ENCODE measurements at places on chromosomes 7 and 10.
A peak's percentile ranks its signal among the peaks of the same experiment; 100 is the strongest.

GRCh38 chr10:96636551-96636950 is 49.7 kb upstream of the TM9SF3 start:
- no peak for DNase-seq

DNA sequence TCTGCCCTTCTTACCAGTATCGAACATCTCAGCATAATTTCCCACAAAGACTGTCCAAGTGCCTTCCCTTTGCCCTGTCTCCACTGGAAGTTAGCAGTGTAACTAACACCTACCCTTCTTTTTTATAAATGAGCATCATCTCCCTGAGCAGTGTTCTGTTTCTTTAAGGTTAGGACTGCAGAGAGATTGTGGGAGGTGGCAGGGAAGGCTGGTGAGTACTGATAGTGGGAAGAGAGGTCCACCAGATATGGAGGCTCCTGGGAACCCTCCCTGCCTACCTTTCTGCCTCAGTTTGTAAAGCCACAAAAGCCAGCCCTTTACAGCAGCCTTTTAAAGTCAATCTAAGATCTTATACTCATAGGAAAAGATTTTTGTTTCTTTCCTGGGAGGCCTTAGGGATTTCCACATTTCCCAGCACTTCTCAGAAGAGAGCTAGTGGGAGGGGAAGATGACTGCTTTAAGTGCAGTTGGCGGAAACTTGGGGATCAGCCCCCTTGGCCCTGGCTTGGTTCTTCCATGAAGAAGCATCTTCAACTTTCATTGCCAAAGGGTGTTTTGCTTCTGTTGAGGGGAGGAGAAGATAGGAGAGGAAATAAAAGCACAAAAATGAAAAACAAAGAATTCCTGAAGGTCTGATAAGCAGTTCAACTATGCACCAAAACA is 36.6 kb upstream of the CALD1 start:
- no peak for DNase-seq

DNA sequence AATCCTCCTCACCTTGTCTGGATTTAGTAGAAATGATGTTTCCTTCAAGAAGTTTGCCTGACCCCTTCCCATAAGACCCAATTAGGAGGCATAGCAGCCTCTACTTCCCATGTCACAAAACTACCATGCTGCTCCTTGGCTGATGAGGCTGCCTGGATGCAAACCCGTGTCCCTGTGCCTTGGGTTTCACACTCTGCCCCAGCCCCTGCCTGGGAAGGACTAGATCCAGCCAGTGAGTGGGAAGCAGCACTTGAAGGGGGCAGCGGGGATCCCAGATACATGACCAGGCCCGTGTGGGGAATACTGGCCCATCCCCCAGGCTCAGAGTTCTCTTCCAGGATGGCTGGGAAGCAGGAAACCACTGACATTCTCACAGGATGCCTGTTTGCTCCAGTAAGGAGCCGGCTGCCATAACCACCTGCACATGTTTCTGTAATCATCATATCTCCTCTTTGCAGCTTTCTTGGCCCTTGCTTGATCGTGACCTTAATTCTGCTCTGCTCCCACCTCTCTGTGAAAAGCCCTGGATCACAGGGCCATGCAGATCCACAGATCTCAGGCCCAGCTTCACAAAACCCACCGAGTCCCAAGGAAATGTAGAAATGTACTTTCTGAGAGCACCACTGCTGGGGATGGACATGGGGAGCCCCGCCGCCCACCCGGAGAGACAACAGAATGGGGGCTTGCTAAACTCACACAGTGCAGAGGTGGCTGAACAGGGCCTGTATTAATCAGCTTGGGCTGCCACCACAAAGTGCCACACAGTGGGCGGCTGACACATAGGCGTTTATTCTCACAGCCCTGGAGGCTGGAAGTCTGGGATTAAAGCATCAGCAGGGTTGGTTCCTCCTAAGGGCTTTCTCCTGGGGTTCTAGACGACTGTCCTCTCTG is 287.8 kb upstream of the IGFBP3 start:
- no peak for DNase-seq

DNA sequence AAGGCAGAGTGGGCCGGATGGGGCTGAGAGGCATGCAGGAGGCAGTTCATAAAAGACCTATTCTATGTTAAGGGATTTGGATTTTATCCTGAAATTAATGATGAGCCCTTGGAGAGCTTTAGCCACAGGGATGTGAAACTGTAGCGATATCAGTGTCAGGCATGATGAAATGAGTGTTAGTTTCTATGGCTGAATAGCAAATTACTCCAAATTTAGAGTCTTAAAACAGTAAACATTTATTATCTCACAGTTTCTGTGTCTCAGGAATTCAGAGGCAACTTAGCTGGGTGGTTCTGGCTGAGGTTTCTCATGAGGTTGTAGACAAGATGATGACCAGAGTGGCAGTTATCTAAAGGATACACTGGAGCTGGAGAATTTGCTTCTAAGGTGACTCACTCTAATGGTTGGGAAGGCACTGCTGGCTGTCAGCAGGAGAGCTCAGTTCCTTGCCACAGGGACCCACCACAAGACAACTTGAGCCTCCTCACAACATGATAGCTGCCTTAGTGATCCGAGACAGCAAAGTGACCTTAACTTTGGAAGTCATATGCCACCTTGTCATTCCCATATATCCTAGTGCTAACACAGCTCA is 36.7 kb upstream of the SFTPD start:
- DNase-seq, result no peak

- peak; percentile 65 for DNase-seq
Observed at GRCh38 chr7:116249969-116250553, 39.7 kb downstream of the TES start.

- no peak for DNase-seq
Observed at GRCh38 chr7:2261611-2262010, 19.6 kb downstream of the NUDT1 start.

DNA sequence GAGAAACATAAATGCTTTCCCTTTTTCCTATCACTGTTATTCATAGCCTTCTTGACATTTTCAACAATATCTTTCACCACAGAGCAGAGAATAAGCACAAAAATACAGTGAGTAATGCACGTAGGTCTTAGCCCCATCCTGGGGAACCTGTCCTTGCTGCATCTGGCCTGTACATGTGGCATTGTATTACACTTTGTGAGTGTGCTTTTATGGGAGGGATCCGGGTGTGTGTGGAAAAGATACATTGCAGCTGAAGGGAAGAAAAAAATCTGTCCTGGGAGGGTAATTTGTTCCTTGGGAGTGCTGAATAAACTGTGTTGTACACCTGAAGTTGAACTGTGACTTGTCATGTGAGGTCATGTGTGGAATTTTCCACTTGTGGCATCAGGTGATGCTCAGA is 422.7 kb upstream of the LRGUK start:
- no peak for DNase-seq

DNA sequence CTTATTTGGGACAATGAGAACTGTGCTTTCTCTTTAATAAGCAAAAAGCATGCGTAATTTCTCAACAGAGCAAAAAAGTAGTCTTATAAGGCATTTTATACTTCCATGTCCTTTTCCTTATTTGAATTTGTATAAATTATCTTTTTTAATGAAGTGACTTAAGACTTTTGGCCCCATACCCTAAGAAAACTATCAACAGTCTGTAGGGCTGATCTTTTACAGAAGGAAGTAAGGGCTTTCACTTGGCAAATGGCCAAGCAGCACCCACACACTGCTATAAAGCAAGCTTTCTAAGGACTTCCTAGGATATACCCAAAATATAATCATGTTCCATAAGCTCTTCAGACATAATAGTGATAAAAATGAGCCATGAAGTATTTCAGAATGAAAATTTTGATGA is 3.4 kb downstream of the CRPPA start:
- no peak for DNase-seq

GRCh38 chr7:96837593-96837992 is 127.9 kb upstream of the SEM1 start:
- DNase-seq, result no peak

DNA sequence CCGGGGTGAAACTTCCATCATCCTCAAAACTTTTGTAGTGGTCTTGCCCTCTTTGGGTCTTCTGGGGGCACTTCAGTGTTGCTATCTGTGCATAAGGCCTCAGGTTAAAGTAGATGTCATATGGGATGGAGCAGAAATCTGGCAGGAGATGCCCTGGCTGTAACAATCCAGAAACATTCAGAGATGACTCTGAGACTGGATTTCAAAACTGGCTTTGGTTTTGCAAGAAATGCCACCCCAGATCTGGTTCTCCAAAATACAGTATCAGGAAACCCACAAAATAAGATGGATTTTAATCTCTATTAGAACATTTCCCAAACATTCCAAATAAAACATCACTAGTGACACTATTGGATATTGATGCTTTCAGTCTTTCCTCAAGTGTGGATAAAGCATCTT is 191.5 kb downstream of the REEP3 start:
- DNase-seq, result no peak

- peak; percentile 95 for DNase-seq
Observed at GRCh38 chr7:30671793-30672465, 10.3 kb downstream of the CRHR2 start.

DNA sequence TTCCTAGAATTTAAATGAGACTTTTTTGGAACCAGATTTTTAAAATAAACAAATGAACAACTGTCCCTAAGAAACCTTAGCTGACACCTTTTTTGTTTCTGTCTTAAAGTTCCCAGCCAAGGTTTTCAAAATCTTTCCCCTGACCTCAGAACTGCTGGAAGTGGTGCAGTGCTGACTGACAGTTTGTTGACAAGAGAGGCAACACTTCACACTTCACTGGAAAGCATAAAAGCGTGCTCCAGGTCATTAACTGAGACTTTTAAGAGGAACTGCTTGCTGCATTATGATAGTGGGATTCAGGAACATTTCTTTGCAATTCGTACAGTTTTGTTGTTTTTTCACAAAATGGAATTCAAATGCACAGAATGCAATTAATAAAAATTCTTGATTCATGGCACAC is 36.2 kb downstream of the SYPL1 start:
- DNase-seq, result no peak

DNA sequence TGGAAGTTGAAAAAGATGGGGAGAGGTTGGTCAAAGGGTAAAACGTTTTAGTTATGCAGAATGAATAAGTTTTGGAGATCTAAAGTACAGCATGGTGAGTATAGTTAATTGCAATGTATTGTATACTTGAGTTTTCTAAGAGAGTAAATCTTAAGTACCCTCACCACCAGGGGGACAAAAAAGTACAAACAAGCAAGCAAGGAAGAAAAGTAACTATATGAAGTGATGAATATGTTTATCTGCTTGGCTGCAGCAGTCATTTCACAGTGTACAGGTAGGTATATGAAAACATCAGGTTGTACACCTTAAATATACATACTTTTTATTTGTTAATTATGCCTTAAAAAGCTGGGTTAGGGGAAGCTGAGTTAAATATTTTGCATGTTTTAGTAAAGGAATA is 157.3 kb downstream of the PCLO start:
- DNase-seq, result peak; percentile 59

Measured in T47D (cell line).